ENCODE measurements at places on chromosomes 5 and 9.

DNA sequence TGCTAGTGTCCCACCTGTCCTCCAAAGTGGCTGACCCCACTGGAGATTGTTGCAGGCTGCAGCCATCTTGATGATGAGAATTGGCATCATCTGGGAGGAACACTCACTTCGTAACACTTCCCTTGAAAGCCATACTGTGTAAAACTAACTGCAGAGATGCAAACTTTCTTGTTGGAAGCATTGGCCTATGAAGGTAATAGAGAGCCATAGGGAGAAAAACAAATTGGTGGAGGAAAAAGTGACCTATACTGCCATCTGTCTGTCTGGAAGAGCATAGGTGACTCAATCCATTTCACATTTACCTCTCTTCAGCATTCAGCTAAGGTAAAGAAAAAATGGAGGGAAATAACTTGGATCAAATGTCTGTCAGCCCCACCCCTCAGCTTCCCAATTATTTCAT is 473.4 kb downstream of the NTRK2 start:
- DNase-seq = no peak

- no peak for DNase-seq
These were observed 553.0 kb upstream of the GRAMD2B start for GRCh38 chr5:125870256-125870655.

- DNase-seq = no peak
These were observed 32.3 kb downstream of the NTRK2 start for GRCh38 chr9:84701801-84702200.

GRCh38 chr9:137397675-137398423 is 25.1 kb downstream of the EXD3 start:
- no peak for DNase-seq

DNA sequence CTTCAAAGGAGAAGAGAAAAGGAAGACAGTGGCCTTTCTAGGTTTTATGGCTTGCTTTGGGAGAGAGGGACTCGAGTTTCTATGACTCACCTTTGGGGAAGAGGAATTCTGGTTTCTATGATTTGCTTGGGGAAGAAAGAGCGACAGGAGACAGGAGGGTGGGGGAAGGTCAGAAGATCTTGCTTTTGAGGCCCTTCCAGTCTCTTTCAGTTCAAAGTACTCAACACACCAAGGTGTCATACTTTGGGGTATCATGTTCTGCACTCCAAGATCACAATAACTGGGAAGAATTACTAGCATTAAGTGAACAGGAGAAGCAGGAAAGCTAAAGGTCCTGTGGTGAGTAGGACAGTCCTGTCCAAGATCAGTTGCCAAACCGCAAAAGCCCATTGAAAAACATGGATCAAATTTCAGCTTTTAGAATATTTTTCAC is 324.5 kb downstream of the ARHGEF28 start:
- no peak for DNase-seq

DNA sequence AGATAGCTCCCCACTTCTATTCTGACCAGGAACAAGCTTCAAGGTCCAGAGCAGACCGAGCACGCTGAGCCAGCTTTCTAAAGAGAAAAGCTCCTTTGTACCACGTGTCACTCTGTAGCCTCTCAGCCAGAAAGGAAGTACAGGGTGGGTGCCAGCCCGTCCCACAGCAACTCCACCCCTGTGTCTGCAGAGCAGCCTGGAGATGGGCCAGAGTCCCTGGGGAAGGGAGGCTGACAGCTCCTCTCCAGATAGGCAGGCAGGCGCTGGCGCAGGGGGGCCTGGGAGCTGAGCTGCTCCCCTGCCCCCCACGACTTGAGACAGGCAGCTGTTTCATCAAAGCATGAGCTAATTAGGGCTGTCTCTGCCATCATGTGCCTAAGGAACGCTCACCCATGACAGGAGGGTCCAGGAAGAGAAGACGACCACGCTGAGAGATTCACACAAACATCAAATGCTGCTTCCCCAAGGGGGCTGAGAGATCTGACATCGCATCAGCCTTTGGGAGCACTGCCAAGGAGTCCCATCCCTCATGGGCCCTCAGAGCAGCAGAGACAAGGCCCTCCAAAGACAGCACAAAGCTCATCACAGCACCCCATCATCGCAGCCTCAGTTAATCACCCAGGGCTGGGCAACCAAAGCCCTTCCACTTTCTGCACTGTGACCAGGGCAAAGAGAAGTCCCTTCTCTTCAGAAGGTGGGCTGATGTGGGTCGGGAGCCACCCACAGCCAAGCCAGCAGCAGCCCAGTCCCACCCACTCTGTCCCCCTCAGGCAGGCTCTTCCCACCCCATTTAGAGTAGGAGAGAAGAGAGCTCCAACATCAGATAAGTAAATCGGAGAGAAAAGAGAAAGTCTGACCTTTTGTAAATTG is 78.5 kb upstream of the LRRTM2 start:
- DNase-seq = no peak

DNA sequence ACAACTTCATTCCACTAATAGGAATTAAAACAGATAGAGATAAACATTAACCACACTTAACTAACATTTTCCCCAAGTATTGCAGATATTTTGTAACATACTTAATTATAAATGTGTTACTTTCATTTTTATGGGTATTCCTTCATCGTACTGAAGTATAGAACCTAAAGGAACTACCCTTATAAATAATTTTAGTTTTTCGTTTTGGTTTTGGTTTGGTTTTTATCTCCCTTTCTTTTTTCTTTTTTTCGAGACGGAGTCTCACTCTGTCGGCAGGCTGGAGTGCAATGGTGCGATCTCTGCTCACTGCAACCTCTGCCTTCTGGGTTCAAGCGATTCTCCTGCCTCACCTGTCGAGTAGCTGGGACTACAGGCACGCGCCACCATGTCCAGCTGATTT is 60.1 kb upstream of the LMNB1 start:
- DNase-seq = no peak

- no peak for DNase-seq
These were observed 59.2 kb downstream of the PPIC start for GRCh38 chr5:122977319-122977718.

DNA sequence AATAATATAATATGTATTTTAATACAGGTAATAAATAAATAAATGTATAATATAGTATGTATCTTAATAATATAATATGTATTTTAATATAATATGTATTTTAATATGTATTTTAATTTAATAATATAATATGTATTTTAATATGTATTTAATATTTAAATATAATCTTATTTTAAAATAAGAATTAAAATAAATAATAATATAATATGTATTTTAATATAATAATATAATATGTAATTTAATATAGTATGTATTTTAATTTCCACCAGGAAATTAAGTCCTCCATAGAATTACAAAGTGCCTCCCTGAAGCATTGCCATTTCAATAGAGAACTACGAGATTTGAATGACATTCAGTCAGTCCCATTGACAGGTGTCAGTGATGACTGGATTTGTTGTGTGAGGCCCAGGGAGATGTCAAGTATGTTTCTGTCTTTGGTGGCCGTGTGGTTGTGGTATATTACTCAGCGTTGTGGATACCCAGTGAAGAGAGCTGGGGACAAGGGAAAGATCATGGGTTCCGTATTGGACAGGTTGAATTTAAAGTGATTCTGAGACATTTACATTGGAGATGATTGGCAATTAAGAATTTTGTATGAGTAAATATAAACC is 14.2 kb upstream of the C5orf46 start:
- DNase-seq = no peak

DNA sequence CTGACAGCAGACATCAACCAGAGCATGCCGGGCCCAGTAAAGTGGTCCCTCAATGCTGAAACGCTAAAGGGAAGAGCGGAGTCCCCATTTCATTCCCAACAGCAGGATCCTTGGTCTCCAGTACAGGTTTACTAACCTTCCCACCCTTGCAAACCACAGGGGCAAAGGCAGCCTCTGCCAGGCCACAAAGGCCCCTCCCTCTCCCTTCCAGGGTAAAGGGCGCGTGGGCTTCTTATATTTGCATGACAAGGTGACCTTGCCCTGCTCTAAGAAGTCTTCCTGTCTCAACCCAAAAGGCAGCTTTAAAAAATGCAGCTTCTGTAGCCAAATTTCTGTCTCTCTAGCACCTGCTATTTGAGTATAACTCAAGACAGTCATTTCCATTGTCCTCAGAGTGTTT is 131.5 kb upstream of the PTCH1 start:
- no peak for DNase-seq

DNA sequence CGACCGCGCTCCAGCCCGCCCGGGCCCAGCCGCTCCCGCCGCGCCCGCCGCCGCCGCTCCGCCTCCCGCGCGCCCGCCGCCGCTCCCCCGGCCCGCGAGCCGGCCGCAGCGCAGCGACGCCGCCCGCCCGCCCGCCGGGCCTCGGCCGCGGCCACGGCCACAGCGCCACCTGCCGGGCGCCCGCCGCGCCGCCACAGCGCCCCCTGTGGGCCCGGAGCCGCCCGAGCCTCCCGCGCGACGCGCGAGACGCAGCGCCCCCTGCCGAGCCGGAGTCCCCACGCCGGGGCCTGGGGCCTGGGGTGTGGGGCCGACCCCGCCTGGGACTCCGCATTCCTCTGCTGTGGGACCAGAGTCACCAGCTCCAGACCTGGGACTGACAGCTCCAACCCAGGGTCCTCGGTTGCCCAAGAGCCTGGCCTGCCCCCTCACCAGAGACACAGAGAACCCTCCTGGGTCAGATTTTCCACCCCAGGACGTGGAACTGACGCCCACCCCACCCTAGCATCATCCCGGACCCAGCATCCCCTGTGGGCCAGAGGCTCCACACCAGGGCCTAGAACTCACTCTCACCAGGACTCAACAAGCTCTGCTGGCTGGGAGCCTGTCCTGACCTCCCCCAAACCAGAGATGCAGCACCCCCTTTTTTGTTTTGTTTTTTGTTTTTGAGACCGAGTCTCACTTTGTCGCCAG is at the start of gene RAPGEF1:
TSS of gene RAPGEF1 (minus strand) at position 118 of the 690 bp plus-strand sequence. CDS start 246 bp downstream, outside the sequence.
- peak; percentile 77 for DNase-seq

- no peak for DNase-seq
These were observed 144.5 kb upstream of the TNC start for GRCh38 chr9:115262477-115262876.

DNA sequence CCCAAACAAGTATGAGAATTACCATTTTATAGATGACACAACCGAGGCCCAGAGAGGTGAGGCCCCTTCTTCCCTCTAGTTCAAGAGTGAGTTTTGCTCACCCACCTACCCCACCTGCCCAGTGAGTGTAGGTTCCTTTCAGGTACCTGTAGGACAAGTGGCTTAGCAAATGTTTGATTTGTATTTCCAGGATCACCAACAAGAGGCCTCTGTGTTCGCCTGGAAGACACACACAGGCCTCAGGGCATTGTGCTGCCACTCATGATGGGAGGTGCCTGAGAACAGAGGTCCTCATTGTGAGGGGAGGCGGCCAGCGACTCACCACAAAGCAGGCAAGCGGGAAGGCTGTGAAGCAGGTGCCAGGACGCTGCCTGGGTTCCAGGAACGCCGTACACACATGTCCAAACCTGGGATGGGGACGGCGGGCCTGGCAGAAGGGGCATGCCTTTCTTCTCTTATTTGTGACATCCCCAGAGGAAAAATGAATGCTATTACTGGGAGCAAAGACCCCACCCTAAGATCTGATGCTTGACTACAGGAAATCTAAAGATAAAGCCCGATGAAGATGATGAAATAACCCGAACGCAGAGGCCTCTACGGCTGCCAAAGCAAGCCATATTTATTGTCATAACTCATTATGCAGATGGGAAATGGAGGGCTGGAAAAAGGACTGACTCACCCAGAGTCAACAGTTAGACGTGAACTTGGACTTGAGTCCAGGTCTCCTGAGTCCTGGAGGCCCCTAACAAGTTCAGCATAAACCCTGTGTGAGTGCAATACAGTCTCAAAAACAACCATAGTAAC is 60.2 kb upstream of the SLC25A51 start:
- DNase-seq = no peak

GRCh38 chr5:114419959-114420358 is 58.1 kb downstream of the KCNN2 start:
- DNase-seq = no peak

DNA sequence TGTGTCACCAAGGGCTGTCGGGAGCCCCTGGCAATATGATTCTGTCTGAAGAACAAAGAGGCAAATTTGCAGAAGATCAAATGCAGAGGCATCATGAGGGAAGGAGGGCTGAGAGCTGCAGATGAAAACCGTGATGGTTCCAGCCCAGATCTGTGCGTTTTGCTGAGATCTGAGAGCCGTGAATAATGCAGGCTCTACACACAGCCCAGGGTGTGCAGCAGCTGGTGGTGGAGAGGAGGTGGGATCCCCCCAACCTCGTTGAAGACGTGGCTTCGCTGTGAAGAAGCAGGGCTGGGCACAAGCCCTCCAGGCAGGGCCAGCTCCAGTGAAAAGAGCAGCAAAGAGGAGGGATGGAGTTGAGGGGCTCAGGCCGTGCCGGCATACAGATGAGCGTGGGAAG is 75.5 kb downstream of the TSPAN17 start:
- DNase-seq = no peak

- no peak for DNase-seq
These were observed 6.0 kb downstream of the RNF44 start for GRCh38 chr5:176530983-176531901.

GRCh38 chr9:134637241-134637640 is 4.4 kb upstream of the COL5A1 start:
- no peak for DNase-seq

- no peak for DNase-seq
These were observed 141.9 kb downstream of the SLC12A2 start for GRCh38 chr5:128225245-128226030.

DNA sequence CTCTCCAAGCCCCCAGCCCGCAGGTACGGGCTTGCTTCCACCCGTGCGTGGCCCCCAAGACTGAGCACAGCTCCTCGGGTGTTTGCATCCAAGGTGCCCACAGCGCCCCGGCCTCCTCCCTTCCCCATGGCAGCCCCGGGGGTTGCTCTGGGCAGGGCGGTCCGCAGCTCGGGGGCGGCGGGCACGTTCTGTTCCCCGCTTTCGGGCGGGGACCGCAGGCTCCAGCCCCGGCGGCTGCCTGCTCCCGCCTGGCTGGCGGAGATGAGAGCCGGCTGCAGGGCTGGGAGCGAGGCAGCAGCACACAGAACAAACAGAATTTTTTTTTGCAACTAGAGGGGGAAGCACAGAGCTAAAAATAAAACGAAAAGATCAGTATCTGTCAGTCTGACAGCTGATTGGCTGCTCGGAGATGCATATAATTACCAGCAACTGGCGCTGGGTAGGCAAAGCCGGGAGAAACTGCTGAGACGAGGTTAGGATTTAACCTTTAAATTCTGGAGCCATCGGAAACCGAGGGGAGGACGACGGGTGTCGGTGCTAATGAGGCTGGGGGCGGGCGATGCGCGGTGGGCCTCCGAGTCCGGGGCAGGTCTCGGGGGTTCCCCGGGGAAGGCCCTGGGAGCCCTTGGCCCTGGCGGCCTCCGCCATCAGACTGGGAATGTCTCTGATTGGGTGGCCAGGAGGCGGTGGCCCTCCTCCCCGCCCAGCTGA is 142.7 kb upstream of the IER5L start:
- peak; percentile 17 for DNase-seq

All from stimulated activated CD8-positive, alpha-beta memory T cell treated with anti-CD3 and anti-CD28 coated beads, Interleukin-12 subunit alpha, Interleukin-12 subunit beta, amount 100 ng/mL, for 4 hours (primary cell).